ENCODE measurements at places on chromosomes 12 and 14.

DNA sequence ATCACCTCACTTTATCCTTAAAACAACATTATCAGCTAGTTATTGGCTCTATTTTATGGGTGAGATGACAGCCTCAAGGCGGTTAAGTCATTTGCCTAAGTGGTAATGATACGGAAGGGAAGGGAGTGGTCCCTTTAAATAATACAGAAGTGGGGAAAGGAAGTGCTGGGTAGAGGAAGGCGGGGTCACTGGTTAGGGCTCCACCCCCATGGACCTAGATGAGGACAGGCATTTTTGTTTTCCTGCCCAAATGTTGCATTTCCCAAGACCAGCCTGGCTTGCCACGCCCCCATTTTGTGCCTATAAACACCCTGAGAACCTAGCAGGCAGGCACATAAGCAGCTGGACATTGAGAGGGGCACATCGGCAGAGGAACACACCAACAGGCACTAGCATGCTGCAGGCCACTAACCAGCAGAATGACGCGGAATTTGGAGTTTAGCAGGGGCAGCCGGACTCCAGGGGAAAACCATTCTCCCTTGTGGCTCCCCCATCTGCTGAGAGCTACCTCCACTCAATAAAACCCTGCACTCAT, 100.9 kb downstream of the EPS8 start:
- DNase-seq, result no peak

DNA sequence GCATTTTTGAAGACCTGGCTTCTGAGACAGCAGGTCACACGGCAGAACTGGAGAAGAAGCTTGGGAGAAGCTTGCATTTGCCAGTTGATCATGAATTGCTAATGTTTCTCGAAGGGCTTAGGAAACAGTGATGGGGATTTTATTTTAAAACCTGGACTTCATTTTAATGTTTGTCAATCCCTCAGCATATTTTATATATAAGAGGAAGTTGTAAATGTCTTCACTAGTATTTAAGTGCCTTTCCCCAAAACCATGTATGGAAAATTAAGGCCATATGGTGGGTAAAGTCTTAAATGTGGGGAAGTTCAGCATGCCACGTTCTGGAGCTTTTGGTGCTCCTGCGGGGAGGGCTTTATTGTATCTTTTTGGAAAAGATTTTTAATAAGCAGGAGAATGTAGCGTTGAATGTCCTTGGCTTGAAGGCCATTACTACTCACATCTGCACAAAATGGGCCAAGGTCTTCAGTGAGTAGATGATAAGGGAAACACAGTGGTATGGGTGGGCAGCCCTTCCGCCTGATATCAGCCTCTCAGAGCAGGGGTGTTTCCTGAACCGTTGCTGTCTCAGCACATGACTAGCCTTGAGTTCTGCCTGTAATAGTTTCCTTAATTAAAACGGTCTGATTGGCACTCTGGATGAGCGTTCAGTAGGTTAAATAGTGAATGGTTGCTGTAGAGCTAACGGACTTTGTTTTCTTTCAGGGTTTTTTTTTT, 511.4 kb downstream of the PCNX1 start:
- DNase-seq, result no peak

- DNase-seq, result peak; percentile 63
These were observed 463.2 kb upstream of the MGAT4C start for GRCh38 chr12:86719381-86719780.

- DNase-seq, result no peak
These were observed 9.1 kb upstream of the DEGS2 start for GRCh38 chr14:100168506-100168905.

- no peak for DNase-seq
These were observed 713.2 kb downstream of the FLRT2 start for GRCh38 chr14:86243158-86243557.

- DNase-seq, result no peak
These were observed 118.8 kb downstream of the SNAPC1 start for GRCh38 chr14:61881046-61881445.

GRCh38 chr12:113678223-113679119, 206.8 kb upstream of the LHX5 start:
- peak; percentile 18 for DNase-seq

GRCh38 chr12:63965936-63966605, 121.6 kb downstream of the SRGAP1 start:
- peak; percentile 50 for DNase-seq

DNA sequence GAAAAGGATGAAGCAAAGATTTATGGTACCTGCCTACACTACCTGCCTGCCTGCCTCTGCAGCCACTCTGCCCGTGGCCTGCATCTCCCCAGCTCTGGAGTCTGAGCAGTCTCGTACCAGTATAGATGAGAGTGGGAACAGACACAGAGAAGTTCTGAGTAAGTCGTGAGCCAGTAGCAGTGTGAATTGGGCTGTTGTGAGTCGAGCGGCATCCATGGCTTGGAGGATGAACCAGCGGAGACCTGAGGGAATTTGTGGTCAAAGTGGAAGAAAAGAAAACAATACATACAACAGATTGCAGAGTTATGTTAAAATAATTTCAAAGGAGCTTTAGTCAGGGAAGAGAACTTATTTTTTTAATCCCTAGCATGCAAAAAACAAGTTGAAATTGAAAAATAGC, 25.3 kb downstream of the C2CD5 start:
- DNase-seq, result peak; percentile 20

- no peak for DNase-seq
These were observed 2.6 kb upstream of the JAG2 start for GRCh38 chr14:105171004-105171673.

GRCh38 chr12:55362675-55363074, at the start of gene OR6C75:
OR6C75 (plus strand) TSS chr12:55362975; CDS start chr12:55365111, 2,136 bp downstream.
- no peak for DNase-seq

- DNase-seq, result peak; percentile 16
These were observed 34.2 kb downstream of the CKAP4 start for GRCh38 chr12:106213662-106214061.

- DNase-seq, result peak; percentile 27
These were observed 410.0 kb downstream of the SYT1 start for GRCh38 chr12:79274501-79275064.

- peak; percentile 53 for DNase-seq
These were observed 71.8 kb upstream of the BCL2L14 start for GRCh38 chr12:11998944-11999315.

DNA sequence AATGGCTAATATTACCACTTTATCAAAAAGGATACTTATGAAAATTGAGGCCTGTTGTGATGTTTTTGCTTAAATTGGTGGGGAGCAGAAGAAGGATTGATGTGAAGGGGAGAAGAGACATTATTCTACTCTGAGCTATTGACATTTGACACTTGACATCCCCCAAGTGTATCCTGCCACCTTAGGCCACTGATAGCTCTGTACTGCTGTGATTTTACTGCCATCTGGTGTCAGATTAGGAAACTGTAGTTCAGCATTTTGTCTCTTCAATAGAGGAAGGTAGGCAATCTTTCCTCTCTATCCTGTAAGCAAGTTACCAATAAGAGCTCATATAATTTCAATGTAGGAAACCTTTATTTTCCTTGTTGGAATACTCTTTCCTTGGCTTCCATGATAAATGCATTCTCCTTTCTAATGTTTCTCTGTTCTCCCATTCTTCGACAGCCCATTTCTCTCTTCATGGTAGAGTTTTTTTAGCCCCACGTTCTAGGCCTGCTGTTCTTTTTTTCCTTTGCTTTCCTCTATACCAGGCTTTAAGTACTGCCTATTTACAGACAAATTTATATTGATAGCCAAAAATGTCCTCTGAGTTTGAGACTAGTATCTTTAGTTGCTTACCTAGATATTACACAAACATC, 46.3 kb downstream of the PPHLN1 start:
- DNase-seq, result peak; percentile 52
